Naive thymus-derived CD4-positive, alpha-beta T cell (primary cell): ENCODE measurements at places on chromosomes 4 and X.

GRCh38 chr4:140719686-140720085, 36.5 kb downstream of the TBC1D9 start:
- no peak for DNase-seq
- H3K36me3 ChIP-seq, result no peaks in the 10 kb centered on the region
- no peaks in the 10 kb centered on the region for H3K4me1 ChIP-seq
- H3K27me3 ChIP-seq, result no peaks in the 10 kb centered on the region
- no peak overlapping the region for H3K4me3 ChIP-seq

GRCh38 chr4:119025916-119026661, 109.5 kb upstream of the MYOZ2 start:
- H3K27me3 ChIP-seq, result no peaks in the 10 kb centered on the region
- no peak overlapping the region for H3K27ac ChIP-seq
- no peak overlapping the region for H3K4me3 ChIP-seq
- H3K4me1 ChIP-seq, result no peaks in the 10 kb centered on the region
- no peaks in the 10 kb centered on the region for H3K36me3 ChIP-seq

GRCh38 chr4:142645475-142646108, 200.5 kb downstream of the INPP4B start:
- DNase-seq, result peak; percentile 41
- H3K4me1 ChIP-seq, result no peaks in the 10 kb centered on the region
- H3K27ac ChIP-seq, result no peak overlapping the region

- no peaks in the 10 kb centered on the region for H3K4me1 ChIP-seq
- no peak overlapping the region for H3K27ac ChIP-seq
- H3K36me3 ChIP-seq, result no peaks in the 10 kb centered on the region
- no peak overlapping the region for H3K4me3 ChIP-seq
- H3K27me3 ChIP-seq, result no peaks in the 10 kb centered on the region
- DNase-seq, result no peak
Observed at GRCh38 chr4:91936311-91936710, 367.5 kb upstream of the GRID2 start.

GRCh38 chrX:11766487-11766886, 8.4 kb downstream of the MSL3 start:
- peak overlapping the region; percentile 24 for H3K4me3 ChIP-seq
- peak overlapping the region; percentile 93 for H3K27ac ChIP-seq
- no peaks in the 10 kb centered on the region for H3K27me3 ChIP-seq
- H3K4me1 ChIP-seq, result peaks cover 42% of the 10 kb centered on the region
- peaks cover 21% of the 10 kb centered on the region for H3K36me3 ChIP-seq

- no peaks in the 10 kb centered on the region for H3K4me1 ChIP-seq
- no peaks in the 10 kb centered on the region for H3K36me3 ChIP-seq
- DNase-seq, result no peak
- H3K4me3 ChIP-seq, result no peak overlapping the region
- no peak overlapping the region for H3K27ac ChIP-seq
- H3K27me3 ChIP-seq, result no peaks in the 10 kb centered on the region
Observed at GRCh38 chr4:127012549-127012948, 620.2 kb upstream of the INTU start.

GRCh38 chr4:145494666-145495270, 13.1 kb downstream of the SMAD1 start:
- no peaks in the 10 kb centered on the region for H3K27me3 ChIP-seq
- H3K27ac ChIP-seq, result no peak overlapping the region
- H3K4me1 ChIP-seq, result no peaks in the 10 kb centered on the region
- no peak overlapping the region for H3K4me3 ChIP-seq
- DNase-seq, result no peak

DNA sequence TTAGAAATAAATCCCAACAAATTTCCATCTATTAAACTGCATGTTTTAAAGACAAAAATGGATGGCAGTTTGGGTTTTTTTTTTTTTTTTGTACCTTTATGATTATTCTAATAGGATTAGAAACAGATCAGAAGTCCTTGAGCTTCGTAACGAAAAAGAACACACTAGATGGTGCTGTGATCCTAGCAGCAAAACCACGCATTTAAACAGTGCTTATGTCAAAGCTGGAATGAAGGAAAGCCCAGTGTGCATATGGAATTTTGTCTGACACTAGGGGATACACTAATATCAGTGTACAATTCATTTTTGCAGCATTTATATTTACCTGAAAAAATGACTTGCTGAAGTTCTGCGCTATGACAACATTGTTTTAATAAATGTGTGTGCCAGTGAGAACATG, 229.1 kb downstream of the VEGFC start:
- no peak overlapping the region for H3K4me3 ChIP-seq
- no peak for DNase-seq
- no peak overlapping the region for H3K27ac ChIP-seq
- H3K36me3 ChIP-seq, result no peaks in the 10 kb centered on the region
- H3K27me3 ChIP-seq, result no peaks in the 10 kb centered on the region
- no peaks in the 10 kb centered on the region for H3K4me1 ChIP-seq

DNA sequence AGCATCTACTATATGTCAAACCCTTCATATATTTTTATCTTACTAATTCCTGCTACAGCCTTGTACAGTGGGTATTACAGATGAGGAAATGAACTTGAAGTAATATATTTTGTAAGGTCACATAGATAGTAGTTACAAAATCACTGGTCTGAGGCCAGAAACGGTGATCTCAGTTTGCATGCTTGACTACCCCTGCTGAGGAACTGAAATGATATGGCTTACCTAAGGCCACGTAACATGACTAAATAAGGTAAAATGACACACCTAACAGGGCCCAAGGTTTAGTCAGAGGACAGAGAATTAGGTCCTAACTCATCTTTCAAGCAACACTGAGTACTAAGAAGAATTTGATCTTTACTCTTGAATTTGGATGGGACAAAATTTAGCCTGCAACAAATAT, 1.5 kb upstream of the COMMD8 start:
- peaks cover 9% of the 10 kb centered on the region for H3K4me1 ChIP-seq
- no peaks in the 10 kb centered on the region for H3K27me3 ChIP-seq
- no peak for DNase-seq
- H3K27ac ChIP-seq, result no peak overlapping the region
- no peak overlapping the region for H3K4me3 ChIP-seq

GRCh38 chrX:130793975-130794374, 109.0 kb downstream of the ENOX2 start:
- no peak overlapping the region for H3K27ac ChIP-seq
- H3K27me3 ChIP-seq, result no peaks in the 10 kb centered on the region
- no peaks in the 10 kb centered on the region for H3K4me1 ChIP-seq
- H3K4me3 ChIP-seq, result no peak overlapping the region
- DNase-seq, result no peak

GRCh38 chrX:6067600-6067999, 161.1 kb downstream of the NLGN4X start:
- no peaks in the 10 kb centered on the region for H3K4me1 ChIP-seq
- H3K36me3 ChIP-seq, result no peaks in the 10 kb centered on the region
- no peak overlapping the region for H3K27ac ChIP-seq
- DNase-seq, result no peak

- DNase-seq, result no peak
- no peaks in the 10 kb centered on the region for H3K36me3 ChIP-seq
- no peaks in the 10 kb centered on the region for H3K4me1 ChIP-seq
- no peaks in the 10 kb centered on the region for H3K27me3 ChIP-seq
- no peak overlapping the region for H3K4me3 ChIP-seq
- no peak overlapping the region for H3K27ac ChIP-seq
Observed at GRCh38 chrX:77922787-77923186, 12.3 kb downstream of the ATP7A start.

GRCh38 chr4:172851534-172851933, 317.1 kb upstream of the GALNT7 start:
- no peaks in the 10 kb centered on the region for H3K36me3 ChIP-seq
- H3K4me1 ChIP-seq, result no peaks in the 10 kb centered on the region

- no peak overlapping the region for H3K27ac ChIP-seq
- DNase-seq, result no peak
- no peak overlapping the region for H3K4me3 ChIP-seq
Observed at GRCh38 chrX:2445662-2446623, 54.8 kb downstream of the DHRSX start.

- H3K27ac ChIP-seq, result no peak overlapping the region
- no peak for DNase-seq
- H3K27me3 ChIP-seq, result no peaks in the 10 kb centered on the region
- no peak overlapping the region for H3K4me3 ChIP-seq
Observed at GRCh38 chr4:70749313-70749712, 27.5 kb downstream of the RUFY3 start.

DNA sequence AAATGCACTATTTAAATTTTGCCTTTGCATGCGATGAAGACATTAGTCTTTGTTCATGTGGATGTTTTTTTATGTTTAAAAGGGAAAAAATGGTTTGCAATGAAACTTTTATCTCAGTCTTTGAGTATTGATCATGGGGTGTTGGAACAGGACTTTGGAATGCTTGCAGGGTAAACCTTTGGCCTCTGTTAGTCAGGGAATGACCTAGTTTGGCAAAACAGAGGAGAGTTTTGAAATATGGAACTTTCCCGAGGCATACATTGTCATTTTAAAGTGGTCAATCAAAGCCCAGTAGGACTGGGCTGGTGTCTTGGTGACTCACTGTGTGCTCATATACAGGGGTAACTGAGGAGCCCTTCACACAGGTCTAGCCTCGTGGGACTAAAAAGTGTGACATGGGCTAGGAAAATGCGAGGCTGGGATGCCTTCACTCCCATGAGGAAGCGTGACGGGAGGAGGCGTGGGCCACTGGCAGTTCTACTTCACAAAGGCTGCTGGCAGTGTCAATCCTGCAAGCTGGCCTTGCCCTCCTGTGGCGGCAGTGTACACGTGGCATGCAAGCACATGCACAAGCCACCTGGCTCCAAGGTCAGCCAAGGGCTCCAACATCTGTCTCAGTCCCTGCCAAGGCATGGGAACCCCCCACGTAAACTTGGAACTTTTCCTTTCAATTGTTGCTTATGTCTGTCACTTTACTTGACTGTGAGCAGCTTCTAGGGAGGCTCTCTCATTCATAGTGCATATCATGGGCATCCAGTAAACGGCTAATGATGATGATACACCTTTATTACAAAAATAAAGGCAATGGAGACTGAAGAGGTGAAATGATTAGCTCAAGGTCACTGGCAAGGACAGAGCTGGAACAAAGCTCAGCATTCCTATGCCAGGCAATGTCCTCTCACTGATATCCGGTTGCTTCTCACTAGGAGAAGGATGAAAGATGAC, 5.2 kb upstream of the F11 start:
- DNase-seq, result no peak
- no peak overlapping the region for H3K4me3 ChIP-seq
- H3K36me3 ChIP-seq, result no peaks in the 10 kb centered on the region
- H3K27me3 ChIP-seq, result no peaks in the 10 kb centered on the region
- H3K4me1 ChIP-seq, result no peaks in the 10 kb centered on the region

- peak overlapping the region; percentile 70 for H3K4me3 ChIP-seq
- H3K36me3 ChIP-seq, result no peaks in the 10 kb centered on the region
- H3K27ac ChIP-seq, result peak overlapping the region; percentile 97
Observed at GRCh38 chr4:6908432-6909112, 1.1 kb upstream of the TBC1D14 start.

DNA sequence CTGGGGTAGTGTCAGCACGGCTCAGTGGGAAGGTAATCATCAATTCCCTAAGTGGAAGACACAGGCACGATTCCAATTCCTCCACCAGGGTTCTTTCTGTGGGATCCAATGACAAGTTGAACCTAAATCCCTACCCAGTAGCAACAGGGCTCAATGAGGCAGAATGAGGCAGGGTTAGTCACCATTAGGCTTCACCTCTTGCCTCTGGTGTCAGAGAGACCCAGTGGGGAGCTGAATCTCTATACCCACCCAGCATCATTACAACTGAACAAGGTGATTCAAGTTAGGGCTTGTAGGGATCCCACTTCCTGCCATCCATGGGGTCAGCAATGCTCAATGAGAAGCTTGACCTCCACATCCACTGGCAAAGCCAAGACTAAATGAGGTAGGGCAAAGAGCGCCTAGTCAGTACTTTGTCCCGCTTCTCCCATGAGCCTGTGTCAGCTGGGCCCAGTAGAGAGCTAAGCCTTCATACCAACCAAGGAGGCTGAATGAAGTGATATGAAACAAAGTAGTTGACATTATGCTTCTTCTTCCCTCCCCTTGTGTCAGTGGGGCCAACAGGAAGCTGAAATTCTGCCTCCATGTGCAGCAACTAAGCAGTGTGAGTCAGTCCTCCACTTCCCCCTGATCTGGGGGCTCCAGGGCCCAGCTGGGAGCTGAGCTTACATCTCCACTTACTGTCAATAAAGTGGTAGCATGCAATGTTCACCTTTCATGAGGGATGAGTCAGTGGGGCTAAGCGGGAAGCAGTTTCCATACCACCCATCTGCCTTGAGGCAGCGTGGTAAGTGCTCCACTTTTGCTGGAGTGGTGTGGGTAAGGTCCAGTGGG, 36.4 kb upstream of the RBM41 start:
- no peaks in the 10 kb centered on the region for H3K27me3 ChIP-seq
- no peaks in the 10 kb centered on the region for H3K36me3 ChIP-seq

- no peaks in the 10 kb centered on the region for H3K27me3 ChIP-seq
- DNase-seq, result no peak
- peaks cover 7% of the 10 kb centered on the region for H3K36me3 ChIP-seq
- H3K4me3 ChIP-seq, result no peak overlapping the region
- H3K4me1 ChIP-seq, result no peaks in the 10 kb centered on the region
Observed at GRCh38 chr4:6619116-6619465, 21.4 kb upstream of the MRFAP1 start.

DNA sequence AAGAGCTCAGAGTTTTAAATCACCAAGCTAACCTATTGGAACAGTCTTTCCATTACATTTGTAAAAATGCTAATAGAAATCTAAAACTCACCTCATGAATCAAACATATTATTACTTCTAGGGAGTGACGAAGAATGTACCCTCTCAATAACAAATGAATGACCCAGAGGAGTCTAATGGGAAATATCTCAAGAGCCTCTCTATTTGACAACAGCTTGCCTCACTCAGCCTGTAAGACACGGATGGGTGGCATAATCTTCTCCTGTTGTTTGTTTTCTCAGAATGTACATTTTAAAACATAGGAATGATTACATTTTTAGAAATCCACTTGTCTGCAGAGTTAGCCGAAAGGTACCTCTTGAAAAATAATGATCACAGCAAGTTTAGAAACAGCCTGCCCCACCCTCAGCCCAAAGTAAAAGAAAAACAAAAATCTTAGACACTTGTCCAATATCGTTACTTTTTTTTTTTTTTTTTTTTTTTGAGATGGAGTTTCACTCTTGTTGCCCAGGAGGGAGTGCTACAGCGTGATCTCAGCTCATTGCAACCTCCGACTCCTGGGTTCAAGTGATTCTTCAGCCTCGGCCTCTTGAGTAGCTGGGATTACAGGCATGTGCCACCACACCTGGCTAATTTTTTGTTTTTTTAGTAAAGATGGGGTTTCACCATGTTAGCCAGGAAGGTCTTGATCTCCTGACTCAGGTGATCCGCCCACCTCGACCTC, 183.6 kb upstream of the FTHL17 start:
- no peak overlapping the region for H3K4me3 ChIP-seq
- H3K4me1 ChIP-seq, result no peaks in the 10 kb centered on the region
- no peaks in the 10 kb centered on the region for H3K36me3 ChIP-seq
- no peak for DNase-seq
- H3K27me3 ChIP-seq, result no peaks in the 10 kb centered on the region
- H3K27ac ChIP-seq, result no peak overlapping the region
